T-helper 17 cell (primary cell): ENCODE measurements at places on chromosomes 6 and 20.

GRCh38 chr6:8074213-8074612 lies 10.0 kb upstream of the BLOC1S5 start:
- no peaks in the 10 kb centered on the region for H3K27me3 ChIP-seq
- peaks cover 3% of the 10 kb centered on the region for H3K4me1 ChIP-seq
- no peak overlapping the region for H3K27ac ChIP-seq

DNA sequence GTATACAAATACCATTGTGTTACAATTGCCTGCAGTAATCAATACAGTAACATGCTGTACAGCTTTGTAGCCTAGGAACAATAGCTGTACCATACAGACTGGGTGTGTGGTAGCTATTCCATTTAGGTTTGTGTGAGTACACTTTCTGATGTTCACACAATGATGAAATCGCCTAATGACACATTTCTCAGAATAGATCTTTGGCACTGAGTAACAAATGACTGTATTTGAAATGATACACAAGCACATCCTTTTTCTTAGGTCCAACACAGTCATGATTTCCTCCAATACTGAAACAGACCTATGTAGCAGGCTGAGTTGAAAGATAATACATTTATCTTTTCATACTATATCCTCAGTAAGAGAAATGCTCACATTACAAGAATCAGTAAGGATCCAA lies 13.9 kb downstream of the KHDRBS2 start:
- no peaks in the 10 kb centered on the region for H3K36me3 ChIP-seq
- H3K27ac ChIP-seq: no peak overlapping the region
- H3K27me3 ChIP-seq: no peaks in the 10 kb centered on the region
- H3K4me3 ChIP-seq: no peak overlapping the region
- no peak for DNase-seq

DNA sequence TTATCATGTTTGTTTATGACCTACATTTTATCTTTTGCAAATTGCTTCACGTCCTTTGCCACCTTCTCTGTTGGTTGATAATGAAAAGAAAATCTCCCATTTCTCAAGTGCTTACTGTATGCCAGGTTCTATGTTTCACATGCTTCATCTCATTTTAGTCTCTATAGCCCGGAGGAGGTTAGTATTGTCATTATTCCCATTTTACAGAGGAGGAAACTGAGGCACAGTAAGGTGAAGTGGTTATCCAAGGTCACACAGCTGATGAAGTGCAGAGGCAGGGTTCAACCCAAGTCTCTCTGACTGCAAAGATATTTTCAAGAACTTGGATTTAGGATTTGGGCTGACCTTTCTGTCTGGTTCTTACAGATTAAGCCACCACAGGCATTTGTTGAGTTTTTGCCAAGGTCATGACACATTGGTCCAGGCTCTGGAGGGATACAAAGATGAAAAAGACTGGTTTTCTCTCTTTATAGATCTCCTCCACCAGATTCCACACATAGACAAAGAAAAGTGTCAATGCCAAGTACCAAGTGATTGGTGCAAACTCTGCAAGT lies 20.6 kb downstream of the CNBD2 start:
- peaks cover 4% of the 10 kb centered on the region for H3K36me3 ChIP-seq
- no peak overlapping the region for H3K27ac ChIP-seq
- H3K4me1 ChIP-seq: peaks cover 9% of the 10 kb centered on the region
- DNase-seq: no peak

- H3K27ac ChIP-seq: peak overlapping the region; percentile 78
- H3K4me1 ChIP-seq: peaks cover 18% of the 10 kb centered on the region
- no peak for DNase-seq
- H3K27me3 ChIP-seq: no peaks in the 10 kb centered on the region
- H3K4me3 ChIP-seq: no peak overlapping the region
- peaks cover 10% of the 10 kb centered on the region for H3K36me3 ChIP-seq
Observed at GRCh38 chr6:24827162-24827561, 28.4 kb upstream of the ARMH2 start.

DNA sequence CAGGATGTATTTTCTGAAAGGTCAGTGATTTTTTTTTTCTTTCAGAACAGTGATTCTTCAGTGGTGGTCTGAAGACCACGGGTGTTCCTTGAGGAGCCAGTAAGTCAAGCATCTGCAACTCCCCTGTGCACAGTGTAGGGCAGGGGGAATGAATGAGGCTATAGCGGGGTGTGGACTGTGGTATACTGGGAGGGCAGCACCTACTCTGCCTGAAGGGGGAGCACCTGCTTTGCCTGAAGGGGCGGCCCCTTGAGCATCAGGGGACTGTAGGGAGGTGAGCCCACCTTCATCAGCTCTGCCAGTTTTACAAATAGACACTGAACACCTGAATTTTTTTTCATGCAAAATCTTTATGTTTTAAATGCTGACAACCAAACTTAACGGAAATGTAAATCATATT lies 77.5 kb upstream of the RIPOR2 start:
- peaks cover 59% of the 10 kb centered on the region for H3K4me1 ChIP-seq
- H3K4me3 ChIP-seq: no peak overlapping the region
- no peak for DNase-seq

DNA sequence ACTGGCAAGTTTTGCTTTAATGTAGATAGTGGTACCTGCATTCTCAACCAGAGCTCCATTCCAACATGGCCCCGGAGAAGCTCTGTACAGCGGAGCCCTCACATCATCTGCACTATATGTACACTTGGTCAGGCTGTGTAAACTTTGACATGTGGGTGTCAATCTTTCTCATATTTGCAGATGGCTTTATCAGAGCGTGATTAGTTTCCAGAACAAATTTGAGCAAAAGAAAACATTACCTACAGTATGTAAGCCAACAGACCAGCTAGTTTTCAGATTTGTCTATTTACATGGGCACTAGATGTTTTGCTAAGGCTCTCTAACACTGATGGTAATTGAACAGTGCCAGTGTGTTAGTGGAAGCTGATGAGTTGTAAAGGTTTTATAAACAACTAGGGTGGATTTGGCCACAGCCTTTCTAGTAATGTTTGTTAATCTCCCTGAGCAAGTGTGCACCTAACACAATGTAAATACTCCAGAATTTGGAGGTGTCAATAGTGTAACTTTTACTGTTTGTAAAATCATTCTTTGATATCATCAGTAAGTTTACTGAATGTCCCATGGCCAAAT lies 131.8 kb downstream of the FOXA2 start:
- no peaks in the 10 kb centered on the region for H3K36me3 ChIP-seq
- H3K4me3 ChIP-seq: no peak overlapping the region
- no peaks in the 10 kb centered on the region for H3K4me1 ChIP-seq

DNA sequence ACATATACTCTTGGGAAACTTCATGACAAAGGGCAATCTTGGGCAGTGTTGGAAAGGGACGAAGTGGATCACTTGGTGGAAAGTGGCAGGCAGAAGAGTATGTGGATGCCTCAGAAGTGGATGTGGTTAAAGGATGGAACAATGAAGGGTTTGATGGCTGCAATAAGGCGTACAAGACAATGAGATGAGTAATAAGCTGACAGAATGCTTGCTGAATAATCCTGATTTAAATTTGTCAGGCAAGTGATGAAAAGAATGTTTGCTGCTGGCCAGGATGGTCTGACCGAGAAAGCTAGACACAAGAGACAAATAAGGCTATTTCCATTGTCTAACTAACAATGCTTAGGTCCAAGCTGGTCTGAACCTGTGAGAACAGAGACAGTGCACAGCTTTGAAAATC lies 61.6 kb upstream of the CEP85L start:
- H3K27ac ChIP-seq: peak overlapping the region; percentile 29
- H3K27me3 ChIP-seq: no peaks in the 10 kb centered on the region
- no peaks in the 10 kb centered on the region for H3K36me3 ChIP-seq

GRCh38 chr6:6225885-6226529 lies 94.5 kb downstream of the F13A1 start:
- H3K4me3 ChIP-seq: no peak overlapping the region
- DNase-seq: no peak
- peaks cover 60% of the 10 kb centered on the region for H3K27me3 ChIP-seq
- H3K36me3 ChIP-seq: peaks cover 2% of the 10 kb centered on the region
- no peaks in the 10 kb centered on the region for H3K4me1 ChIP-seq

- no peaks in the 10 kb centered on the region for H3K36me3 ChIP-seq
- no peaks in the 10 kb centered on the region for H3K27me3 ChIP-seq
- DNase-seq: no peak
- H3K27ac ChIP-seq: no peak overlapping the region
- no peak overlapping the region for H3K4me3 ChIP-seq
Observed at GRCh38 chr20:52746190-52746589, 226.0 kb upstream of the TSHZ2 start.

GRCh38 chr6:50925981-50926380 lies 107.3 kb downstream of the TFAP2B start:
- no peaks in the 10 kb centered on the region for H3K27me3 ChIP-seq
- H3K4me1 ChIP-seq: no peaks in the 10 kb centered on the region
- no peak overlapping the region for H3K4me3 ChIP-seq
- DNase-seq: no peak
- no peaks in the 10 kb centered on the region for H3K36me3 ChIP-seq
- no peak overlapping the region for H3K27ac ChIP-seq

DNA sequence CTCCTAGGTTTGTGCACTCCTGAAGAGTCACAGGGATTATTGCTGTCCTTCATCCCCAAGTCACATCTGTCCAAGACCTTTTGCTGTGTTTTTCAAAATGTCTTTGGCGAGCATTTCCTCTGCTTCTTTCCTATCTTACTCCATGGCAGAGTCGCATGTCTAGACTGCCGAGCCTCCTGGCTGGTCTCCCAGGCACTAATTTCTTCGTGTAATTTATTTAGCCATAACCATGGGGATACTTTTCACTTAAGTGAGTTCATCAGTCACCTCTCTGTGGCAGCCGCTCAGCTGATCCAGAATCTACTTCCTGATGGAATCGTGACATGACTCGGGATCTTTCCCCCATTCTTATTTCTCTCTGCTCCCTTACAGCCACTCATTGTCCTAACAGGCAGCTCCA lies 25.8 kb downstream of the ADGRF5 start:
- H3K36me3 ChIP-seq: no peaks in the 10 kb centered on the region
- no peak for DNase-seq
- no peak overlapping the region for H3K4me3 ChIP-seq
- H3K27me3 ChIP-seq: peaks cover 34% of the 10 kb centered on the region

GRCh38 chr20:63179687-63180568 lies 36.0 kb downstream of the YTHDF1 start:
- H3K36me3 ChIP-seq: peaks cover 3% of the 10 kb centered on the region
- H3K4me1 ChIP-seq: peaks cover 10% of the 10 kb centered on the region
- DNase-seq: no peak
- H3K27me3 ChIP-seq: peaks cover 48% of the 10 kb centered on the region
- H3K4me3 ChIP-seq: peak overlapping the region; percentile 82

GRCh38 chr6:31473780-31474761 lies 23.9 kb upstream of the MICB start:
- peak overlapping the region; percentile 15 for H3K4me3 ChIP-seq
- H3K27me3 ChIP-seq: no peaks in the 10 kb centered on the region
- peaks cover 56% of the 10 kb centered on the region for H3K4me1 ChIP-seq
- H3K27ac ChIP-seq: peak overlapping the region; percentile 78
- peaks cover 8% of the 10 kb centered on the region for H3K36me3 ChIP-seq

- H3K36me3 ChIP-seq: no peaks in the 10 kb centered on the region
- H3K4me3 ChIP-seq: peak overlapping the region; percentile 70
- no peak for DNase-seq
- H3K27me3 ChIP-seq: no peaks in the 10 kb centered on the region
- peaks cover 22% of the 10 kb centered on the region for H3K4me1 ChIP-seq
Observed at GRCh38 chr6:79671600-79672266, 40.6 kb downstream of the SH3BGRL2 start.

DNA sequence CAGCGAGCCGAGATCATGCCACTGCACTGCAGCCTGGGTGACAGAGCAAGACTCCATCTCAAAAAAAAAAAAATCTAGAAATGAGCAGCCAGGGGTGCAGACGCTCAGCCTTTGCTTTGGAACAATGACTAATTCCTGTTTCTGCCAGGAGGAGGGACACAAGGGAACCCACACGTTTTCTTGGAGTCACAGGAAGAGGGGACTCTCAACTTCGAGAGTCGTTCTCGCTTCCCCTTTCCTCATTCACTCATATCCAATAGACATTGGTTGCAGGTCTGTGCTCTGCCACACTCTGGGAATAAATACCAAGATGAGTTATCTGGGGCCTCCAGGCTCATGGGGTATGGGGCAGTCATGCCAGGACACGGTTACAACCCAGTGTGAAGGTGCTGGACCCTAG lies 91.5 kb upstream of the RREB1 start:
- peaks cover 7% of the 10 kb centered on the region for H3K36me3 ChIP-seq
- H3K27ac ChIP-seq: no peak overlapping the region
- no peak overlapping the region for H3K4me3 ChIP-seq
- H3K27me3 ChIP-seq: peaks cover 29% of the 10 kb centered on the region

DNA sequence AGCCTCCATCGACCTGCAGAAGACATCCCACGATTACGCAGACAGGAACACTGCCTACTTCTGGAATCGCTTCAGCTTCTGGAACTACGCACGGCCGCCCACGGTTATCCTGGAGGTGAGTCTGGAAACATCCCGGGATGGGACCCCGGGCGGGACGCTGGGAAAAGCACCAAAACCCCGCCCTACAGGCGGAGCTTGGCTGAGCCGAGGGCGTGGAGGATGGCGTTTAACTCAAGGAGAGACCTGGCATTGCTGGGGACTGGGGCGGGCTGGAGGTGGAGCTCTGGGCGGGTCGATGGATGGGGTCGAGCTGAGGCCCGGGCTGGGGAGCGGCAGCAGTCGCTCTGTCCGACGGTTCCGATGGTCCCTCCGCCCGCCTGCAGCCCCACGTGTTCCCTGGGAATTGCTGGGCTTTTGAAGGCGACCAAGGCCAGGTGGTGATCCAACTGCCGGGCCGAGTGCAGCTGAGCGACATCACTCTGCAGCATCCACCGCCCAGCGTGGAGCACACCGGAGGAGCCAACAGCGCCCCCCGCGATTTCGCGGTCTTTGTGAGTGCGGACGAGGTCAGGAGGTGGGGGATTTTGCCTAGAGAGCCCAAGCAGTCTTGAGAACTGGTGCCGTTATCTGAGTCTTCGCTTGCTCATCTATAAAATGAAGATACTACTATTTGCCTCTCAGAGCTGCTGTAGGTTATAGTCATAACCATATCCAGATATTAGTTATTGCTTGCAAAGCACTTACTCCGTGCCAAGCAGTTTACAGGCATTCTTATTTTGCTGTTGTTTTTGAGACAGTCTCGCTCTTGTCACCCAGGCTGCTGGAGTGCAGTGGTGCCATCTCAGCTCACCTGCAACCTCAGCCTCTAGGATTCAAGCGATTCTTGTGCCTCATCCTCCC lies 3.8 kb downstream of the SPAG4 start:
- H3K4me3 ChIP-seq: peak overlapping the region; percentile 89
- peak overlapping the region; percentile 97 for H3K27ac ChIP-seq
- H3K36me3 ChIP-seq: no peaks in the 10 kb centered on the region

DNA sequence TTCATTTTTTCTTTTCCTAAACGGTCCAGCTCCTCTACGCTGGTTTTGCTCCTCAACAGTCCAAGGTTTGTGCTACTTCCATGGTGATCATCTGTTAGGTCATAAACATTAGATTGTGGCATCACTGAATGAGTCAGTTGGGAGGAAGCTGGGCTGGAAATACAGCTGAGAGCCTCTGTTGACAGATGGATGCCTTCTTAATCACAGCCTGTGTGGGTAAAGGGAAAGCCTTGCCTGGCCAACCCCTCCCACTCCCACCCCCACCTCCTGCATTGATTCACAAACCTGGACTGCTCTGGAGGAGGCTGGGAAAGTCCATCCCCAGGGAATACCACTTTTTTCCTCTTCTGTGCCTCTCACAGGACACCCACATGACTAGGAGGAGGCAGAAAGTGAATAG lies 180.6 kb upstream of the CCN2 start:
- no peak for DNase-seq
- no peak overlapping the region for H3K4me3 ChIP-seq
- H3K4me1 ChIP-seq: no peaks in the 10 kb centered on the region
- H3K36me3 ChIP-seq: no peaks in the 10 kb centered on the region
- no peak overlapping the region for H3K27ac ChIP-seq

GRCh38 chr6:25257686-25258348 lies 21.4 kb upstream of the CARMIL1 start:
- H3K36me3 ChIP-seq: peaks cover 3% of the 10 kb centered on the region
- peaks cover 12% of the 10 kb centered on the region for H3K27me3 ChIP-seq
- H3K4me3 ChIP-seq: no peak overlapping the region
- H3K4me1 ChIP-seq: no peaks in the 10 kb centered on the region
- DNase-seq: no peak
